ENCODE measurements at places on chromosomes 11 and 22.

DNA sequence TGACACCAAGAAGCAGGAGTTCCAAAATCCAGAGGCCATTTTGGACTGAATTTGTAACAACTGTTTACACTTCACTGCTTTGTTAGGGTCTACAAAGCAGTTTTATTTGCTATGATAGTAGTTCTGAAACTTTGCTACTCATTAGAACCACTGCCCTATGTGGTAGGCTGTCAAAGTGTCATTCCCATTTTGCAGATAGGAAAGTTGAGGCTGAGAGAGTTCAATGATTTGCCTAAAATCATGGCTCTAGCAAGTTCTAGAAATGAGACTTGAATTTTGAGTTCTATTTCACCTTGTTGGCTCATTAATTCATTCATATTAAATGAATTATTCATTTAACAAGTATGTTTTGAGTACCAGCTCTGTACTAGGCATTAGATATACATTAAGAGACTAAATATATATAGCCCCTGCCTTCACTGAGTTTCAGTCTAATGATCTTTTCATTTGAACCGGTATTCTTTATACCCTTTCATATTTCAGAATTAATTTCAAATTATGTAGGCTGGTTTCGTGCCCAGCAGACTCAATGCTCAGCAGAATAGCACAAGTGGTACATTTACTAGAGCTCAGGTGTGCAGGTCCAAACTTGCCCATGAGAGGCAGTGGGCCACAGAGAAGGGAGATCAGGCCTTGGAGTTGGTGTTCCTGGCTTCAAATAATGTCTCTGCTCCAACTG is 93.5 kb downstream of the ME3 start:
- no peak for DNase-seq

- DNase-seq, result no peak
Observed at GRCh38 chr22:32828150-32828549, 26.6 kb downstream of the TIMP3 start.

DNA sequence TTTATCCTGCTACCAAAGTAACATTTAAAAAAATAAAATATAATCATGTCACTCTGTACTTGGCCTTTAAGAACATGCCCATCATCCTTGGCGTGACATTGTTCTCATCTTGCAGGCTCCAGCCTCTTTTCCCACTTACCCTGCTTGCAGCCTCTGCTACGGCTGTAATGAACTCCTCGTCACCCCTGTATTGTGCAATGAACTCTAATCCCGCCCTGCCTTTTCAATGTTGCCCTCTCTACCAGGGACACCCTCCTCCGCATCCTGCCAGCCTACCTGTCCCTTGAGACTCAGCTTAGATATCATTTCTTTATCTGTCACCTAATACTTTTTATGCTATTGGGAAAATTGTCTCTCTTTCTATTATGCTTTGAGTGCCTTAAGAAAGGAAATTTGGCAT is 12.6 kb upstream of the MMP20 start:
- no peak for DNase-seq

GRCh38 chr11:59289356-59290181 is 69.1 kb upstream of the OR5AN1 start:
- DNase-seq, result no peak

- DNase-seq, result no peak
Observed at GRCh38 chr11:33362051-33362910, 105.1 kb downstream of the HIPK3 start.

All from activated T-cell treated with anti-CD3 and anti-CD28 coated beads, Interleukin-2, amount 50 U/mL, for 24 hours (primary cell).